ENCODE measurements at places on chromosomes 5 and 9.

DNA sequence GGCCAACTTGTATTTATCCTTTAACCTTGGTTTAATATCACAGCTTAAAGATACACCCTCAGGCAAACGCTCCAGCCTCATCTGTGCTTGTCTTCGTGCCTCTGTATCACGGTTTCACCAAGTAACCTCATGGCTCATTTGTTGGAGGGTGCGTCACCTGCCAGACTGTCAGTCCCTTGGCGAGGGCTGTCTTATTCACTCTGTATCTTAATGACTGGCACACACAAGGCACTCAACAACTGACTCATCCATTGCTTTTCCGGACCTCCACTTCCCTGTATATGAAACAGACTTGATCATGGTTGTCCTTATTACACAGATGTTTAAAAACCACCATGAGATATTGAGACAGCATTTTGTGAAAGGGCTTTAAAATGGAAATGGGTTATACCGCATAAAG, 28.0 kb downstream of the LCP2 start:
- no peak for DNase-seq

DNA sequence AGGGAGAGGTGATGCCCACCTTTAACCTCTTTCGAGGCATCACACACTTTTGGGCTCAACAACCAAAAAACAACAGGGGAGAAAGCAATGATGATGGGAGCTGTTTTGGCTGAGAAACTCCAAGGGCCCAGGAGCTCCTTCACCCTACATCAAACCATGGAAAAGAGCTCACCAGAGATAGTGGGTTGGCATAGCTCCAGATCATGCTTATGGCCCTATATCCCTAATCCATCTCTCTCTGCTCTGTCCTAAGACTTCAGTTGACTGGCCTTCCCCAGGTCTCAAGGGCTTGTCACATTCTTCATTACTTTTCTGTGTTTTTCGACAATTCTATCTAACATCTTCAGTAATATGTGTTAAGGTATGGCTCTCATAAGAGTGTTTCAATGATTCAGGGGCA, 5.7 kb upstream of the CTSL start:
- DNase-seq: no peak

DNA sequence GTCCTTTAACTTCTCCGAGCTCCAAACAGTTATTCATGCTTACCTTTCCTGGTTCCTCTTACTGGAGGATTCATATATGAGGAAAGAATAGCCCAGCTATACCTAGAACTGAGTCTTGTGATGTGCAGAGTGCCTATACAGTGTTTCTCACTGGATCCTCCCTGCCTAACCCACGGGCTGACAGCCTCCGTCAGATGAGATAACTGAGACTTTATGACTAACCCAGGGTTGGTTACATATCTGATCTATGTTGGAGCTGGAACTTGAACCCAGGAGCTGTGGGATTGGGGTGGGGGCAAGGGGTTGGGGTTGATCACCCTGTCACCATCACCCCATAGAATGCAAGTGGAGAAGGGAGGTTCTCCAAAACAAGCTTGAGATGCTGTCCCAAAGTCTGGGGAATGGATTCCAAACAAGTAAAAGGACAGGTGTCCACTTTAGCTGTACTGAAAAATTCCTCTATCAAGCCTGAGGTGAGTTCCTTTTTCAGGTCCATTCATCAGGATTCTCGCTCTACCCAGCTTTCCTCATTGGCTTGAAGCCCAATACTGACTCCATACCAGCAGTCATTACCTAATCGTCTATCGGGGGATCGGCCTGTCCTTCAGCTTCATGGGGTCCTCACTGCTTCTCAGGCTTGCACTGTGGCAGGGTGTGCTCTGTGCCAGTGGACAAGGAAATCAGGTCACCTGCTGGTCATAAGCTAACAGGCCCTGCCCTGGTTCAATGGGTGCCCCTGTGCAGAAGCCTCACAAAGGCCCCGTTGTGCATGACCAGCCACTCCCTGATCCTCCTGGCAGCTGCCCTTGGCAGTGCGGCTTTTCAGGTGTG, 100.6 kb downstream of the ARHGAP26 start:
- no peak for DNase-seq

DNA sequence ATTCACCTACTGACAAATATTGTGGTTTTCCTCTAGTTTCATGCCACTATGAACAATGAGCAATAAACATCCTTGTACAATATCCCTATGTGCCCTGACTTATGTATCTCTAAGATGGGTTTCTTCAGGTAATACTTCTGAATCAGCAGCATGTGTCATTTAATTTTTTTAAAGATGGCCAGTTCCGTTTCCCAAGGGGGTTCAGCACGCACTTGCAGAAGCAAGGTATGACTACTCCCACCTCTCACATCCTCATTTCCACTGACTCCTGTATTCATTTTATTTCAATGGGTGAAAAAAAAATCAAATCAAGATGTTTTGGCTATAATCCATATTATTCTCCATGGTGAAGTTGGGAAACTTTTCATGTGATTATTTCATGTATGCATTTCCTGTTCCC, 14.7 kb upstream of the ADAMTS19 start:
- no peak for DNase-seq

DNA sequence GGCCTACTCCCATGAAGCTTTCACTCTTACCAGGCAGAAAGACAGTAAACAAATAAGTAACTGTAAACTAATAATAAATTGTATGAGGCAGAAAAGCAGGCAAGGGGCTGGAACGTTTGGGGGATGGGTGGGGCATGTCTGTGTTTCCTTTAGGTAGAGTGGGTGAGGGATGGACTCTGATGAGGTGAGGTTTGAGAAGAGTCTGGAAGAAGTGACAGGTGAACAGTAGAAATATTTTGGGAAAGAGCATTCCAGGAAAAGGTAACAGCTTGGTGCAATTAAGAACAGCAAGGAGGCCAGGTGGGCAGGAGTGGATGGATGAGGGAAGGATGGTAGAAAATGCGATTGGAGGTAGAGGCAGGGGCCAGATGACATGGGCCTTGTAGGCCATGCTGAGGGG, 56.5 kb downstream of the PTTG1 start:
- DNase-seq: no peak

GRCh38 chr9:106233116-106233515, 538.8 kb downstream of the TMEM38B start:
- DNase-seq: no peak
